ENCODE measurements at places on chromosomes 12 and 14. TPM values are rescaled to one million over a fixed set of nuclear protein-coding genes. Genes with fewer than 3 reads are reported as not detected.

SLIRP gene
- total RNA-seq, result 119 TPM

EML5 gene
- 0.13 TPM for total RNA-seq

MUCL1 gene
- total RNA-seq, result not detected

KIF26A gene
- total RNA-seq, result 18.6 TPM

PLEKHD1 gene
- 0.06 TPM for total RNA-seq

Measured in bladder microvascular endothelial cell (primary cell).